ENCODE measurements at places on chromosomes 4 and X.

- DNase-seq, result no peak
Observed at GRCh38 chr4:86791126-86791525, 58.1 kb downstream of the SLC10A6 start.

GRCh38 chrX:69260169-69260568 lies 94.9 kb upstream of the PJA1 start:
- DNase-seq, result no peak

DNA sequence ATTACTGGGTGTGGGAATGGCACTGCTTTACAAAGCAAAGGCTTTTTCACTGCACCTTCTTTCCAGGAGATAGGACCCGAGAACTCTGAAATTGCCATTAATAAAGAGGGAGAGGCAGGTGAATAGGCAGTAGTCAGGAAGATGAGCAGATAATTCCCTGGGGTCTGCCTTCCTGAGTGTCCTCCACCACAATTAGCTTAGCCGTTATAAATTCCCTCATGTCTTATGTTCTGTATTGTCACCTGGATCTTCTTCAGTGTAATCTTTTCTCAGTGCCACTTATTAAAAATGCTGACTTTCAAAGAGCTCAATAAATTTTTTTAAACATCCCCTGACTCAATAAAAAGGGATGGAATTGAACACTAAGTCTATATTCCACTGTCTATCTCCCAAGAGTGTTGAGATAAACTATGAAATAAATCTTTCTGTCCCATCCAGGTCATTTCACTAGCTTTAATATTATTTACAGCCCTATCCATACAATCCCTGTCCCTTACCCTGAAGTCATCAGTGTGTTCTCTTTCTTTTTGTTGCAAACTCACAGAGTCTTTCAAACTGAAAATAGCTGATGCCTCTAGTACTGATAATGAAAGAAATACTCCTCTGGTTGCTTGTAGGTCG lies 272.2 kb upstream of the NRK start:
- no peak for DNase-seq

- DNase-seq, result no peak
Observed at GRCh38 chr4:6568689-6569332, 6.2 kb upstream of the MAN2B2 start.

DNA sequence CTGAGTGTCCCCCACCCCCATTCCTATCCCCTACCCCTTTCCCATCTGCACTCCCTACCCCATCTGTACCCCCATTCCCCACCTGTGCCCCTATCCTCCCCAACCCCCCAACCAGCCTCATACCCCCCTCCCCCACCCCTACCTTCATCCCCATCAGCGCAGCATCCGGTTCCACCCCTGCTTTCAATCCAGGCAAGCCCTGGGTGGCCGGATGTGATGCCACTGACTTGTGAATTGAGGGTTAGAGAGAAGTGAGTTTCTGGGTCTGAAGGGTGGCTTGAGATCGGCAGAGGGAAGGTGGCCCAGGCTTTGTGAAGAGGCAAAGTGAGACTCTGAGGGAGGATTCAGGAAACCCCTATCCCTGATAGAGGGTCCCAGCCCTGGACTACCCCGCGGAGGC lies 7.8 kb downstream of the MAGEA4 start:
- no peak for DNase-seq

- DNase-seq, result no peak
Observed at GRCh38 chr4:1334579-1334895, 12.5 kb upstream of the UVSSA start.

DNA sequence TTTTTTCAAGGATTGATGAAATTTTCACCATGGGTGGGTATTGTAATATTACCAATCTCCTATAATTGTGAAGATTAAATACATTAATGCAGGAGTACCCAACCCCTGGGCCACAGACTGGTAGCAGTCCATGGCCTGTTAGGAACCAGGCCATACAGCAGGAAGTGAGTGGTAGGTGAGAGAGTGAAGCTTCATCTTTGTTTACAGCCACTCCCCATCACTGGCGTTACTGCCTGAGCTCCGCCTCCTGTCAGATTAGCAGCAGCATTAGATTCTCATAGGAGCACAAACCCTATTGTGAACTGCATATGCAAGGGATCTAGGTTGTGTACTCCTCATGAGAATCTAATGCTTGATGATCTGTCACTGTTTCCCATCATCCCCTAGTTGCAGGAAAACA lies 15.1 kb downstream of the RAPGEF2 start:
- no peak for DNase-seq

GRCh38 chr4:6751611-6752485 lies 30.7 kb upstream of the KIAA0232 start:
- DNase-seq, result no peak

- DNase-seq, result no peak
Observed at GRCh38 chr4:182521011-182521410, 277.8 kb downstream of the TENM3 start.

DNA sequence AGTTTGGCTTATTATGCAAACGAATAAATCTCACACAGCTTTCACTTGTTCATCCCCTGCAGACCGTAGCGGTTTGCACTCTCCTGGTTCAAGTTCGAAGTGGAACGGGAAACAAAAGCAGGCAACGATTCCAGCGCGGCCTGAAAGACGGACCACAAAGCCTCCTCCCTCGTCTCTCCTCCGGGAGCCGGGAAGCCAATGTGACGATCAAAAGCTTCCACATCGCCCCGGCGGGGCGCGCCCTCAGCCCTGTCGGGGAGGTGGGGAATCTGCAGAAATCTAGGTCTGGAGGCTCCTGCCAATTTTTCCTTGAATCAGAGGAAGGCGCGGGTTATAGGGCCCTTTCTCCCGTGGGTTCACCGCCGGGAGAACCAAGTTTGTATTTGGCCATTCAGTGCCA lies 16.9 kb upstream of the ZIC3 start:
- DNase-seq, result no peak

- no peak for DNase-seq
Observed at GRCh38 chr4:16027626-16028025, 56.2 kb downstream of the PROM1 start.

- DNase-seq, result peak; percentile 95
Observed at GRCh38 chr4:78032446-78032845, 24.7 kb upstream of the FRAS1 start.

DNA sequence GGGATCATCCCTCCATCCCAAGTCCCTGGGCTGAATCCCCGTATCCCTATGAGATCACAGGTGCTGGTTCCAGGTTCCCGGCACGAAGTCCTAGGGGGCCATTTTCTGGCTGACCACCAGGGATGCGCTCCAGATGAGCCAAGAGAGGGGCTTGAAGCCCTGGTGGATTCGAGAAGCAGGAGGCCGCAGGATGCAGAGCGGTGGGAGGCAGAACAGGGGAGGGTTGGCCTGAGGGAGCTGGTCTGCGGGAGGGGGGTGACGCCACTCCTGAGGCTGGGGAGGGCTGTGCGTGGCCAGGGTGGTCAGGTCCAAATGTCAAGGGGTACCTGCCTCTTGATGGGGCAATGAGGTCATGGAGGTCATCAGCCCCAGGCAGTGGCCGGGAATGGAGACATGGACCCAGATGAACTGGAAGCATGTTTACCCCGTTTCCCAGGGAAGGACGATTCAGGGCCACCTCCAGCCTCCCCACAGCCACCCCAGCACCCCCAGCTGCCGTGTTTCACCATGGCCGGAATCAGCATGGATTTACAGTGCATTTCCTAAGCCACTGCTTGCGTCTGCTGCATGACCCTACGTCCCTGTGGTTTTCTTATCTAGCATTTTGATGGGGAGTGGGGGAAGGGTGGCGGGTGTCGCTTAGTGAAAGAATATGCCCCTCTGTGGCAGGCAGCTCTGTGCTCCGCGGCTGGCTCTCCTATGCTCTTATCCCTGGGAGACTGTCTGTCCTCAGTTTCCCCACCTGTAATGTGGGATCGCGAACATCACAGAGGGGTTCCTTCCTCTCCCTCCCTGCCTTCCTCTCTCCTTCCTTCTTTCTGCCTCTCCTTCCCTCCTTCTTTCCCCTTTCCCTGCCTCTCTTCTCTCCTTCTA lies 17.0 kb upstream of the HTRA3 start:
- no peak for DNase-seq

DNA sequence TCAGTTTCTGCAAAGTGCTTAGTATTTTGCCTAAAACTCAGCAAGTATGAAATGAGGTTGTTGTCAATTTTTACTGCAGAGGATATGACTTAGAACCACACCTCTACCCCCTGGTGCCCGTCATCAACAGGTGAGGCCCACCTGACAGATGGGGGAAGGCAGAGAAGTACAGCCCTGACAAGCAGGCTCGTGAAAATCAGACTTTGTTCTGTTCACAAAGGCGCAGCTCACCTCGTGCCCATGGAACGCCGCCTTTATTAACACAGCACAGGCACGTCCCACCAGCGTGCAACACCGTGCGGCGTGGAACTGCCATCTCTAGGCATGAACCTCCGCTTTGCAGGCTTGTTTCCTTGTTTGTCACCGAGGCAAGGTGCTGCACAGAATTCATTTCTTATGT lies 13.3 kb downstream of the CYP4V2 start:
- DNase-seq, result no peak

DNA sequence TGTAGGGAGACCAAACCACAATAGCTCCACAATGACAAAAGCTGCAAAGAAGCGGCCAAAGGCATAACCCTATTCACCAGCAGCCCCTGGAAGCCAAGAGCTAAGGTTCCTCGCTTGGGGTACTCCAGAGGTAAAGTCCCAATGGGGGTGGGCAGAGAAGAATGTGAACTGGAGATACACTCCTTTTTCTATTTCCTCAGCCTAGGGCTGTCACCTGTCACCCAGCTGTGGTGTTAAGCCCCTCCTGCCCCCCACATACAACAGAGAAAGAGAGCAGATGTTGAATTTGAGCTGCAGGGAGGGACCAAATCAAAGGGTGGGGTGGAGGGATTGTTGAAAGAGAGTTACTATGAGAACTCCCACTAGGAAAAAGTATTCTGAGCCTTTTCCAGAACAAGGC lies 26.1 kb downstream of the AMOT start:
- no peak for DNase-seq

DNA sequence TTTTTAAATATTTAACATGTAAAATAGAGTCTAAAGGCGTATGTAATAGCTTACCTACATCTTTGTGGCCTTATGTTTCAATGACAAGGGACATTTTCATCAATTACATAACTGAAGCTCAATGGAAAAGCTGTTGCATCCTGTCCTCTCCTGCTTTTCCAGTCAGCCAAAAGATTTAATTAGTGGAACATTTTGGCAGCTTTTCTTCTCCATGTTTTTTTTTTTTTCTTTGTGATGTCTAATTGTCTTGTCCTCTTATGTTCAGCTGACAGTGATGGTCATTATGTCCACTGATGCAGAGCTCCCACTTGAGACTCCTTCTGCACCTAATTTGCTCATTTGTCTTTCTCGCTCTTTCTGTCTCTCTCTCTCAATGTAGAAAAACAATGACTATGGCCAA lies 422.2 kb downstream of the GABRG1 start:
- no peak for DNase-seq

DNA sequence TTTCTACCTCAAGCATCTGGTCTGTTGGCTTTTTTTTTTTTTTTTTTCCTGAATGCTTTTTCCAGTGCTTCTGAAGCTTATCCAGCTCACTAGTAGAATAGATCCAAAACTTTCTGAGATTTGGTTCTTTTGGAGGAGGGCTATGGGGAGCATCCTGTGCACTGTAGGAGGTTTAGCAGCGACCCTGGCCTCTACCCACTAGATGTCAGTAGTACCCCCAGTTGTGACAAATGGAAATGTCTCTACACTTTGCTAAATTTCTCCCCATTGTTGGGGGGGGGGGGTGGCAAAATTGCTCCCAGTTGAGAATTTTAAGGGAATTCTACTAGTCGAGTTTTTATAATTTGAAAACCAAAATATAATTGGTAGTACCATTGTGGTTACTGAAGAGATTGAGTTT lies 23.0 kb upstream of the PPA2 start:
- peak; percentile 8 for DNase-seq

DNA sequence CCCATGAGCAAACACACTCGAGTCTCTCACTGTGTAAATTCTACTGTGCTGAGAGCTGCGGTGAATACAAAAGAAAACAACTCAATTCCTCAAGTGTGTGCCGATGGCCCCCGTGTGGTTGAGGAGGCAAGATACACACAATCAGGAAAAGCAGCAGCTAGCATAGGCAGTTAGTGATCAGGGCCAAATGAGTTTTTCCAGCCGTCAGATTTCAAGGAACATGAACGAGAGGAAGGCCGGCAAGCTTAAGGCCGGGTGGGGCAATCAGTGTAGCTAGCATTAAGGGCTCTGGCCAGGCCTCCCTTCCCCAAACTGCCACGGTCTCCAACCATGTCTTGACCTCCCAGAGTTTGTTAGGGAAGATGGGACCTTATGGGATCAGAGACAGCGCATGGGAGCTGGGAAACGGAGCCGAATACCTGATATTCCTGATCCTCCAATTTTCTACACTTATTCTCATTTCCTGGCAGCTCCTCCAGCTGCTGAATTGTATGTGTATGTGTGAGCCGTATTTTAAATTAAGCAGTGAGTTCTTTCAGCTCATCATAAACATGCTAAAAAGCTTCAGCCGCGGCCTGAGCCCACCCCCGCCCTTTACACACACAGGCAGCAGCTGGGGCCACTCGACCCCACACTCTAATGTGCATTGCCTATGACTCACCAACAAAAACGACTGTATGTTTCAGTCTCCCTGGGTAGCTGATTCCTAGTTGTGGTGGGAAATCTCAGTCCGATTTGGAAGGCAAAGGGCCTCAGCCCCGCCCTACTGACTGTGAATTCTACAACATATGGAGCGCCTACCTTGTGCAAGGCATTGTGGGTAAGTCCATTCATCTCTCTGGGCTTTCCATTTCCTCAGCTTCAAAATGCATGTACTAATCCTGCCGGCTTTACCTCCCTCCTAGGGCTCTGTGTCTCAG lies 59.9 kb downstream of the RTL9 start:
- DNase-seq, result peak; percentile 69

DNA sequence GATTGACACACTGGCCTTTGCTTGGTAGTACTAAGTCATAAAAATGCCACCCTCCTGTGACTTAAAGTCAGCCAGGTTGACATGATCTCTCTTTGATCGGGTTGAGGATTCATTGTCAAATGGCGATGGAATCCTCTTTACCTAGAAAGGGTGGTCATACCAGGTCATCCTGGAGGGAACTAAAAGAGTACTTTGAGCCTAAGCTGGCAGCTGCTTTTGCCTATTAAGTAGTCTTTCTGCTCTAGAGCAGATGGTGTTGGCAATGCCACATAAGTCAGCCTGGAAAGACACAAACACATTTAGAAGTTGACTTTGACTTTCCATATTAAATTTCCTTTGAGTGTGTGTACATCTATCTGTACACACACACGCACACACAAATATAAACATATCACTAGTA lies 39.2 kb upstream of the C4orf54 start:
- no peak for DNase-seq

DNA sequence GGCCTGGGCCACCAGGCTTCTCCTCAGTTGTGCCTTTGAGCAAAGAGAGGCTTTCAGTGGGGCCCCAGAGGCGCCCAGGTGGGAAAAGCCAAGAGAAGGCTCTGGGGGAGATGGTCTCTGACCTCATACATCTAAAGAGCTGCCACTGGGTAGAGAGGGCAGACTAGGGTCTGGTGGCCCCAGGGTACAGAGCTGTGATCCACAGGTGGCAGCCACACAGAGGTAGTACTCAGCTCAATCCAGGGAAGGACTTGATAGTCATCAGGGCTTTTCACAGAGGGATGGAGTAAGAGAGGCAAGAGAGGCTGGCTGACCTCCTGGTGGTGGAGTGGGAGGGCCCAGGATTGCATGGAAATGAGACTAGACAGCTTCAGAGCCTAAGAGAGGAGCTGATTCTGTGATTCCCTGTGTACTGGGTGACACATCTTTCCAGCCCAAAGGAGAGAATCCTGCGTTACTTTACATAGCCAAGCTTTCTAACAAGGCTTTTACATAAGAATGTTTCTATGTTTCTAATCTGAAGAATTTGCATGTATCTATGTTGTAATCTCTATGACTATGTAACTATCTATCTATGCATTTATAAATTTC lies 53.2 kb upstream of the PJA1 start:
- DNase-seq, result no peak

GRCh38 chr4:99633772-99634171 lies 23.9 kb downstream of the C4orf54 start:
- no peak for DNase-seq

- peak; percentile 81 for DNase-seq
Observed at GRCh38 chr4:188428935-188429334, 289.7 kb downstream of the TRIML1 start.
